ENCODE measurements at places on chromosomes 11 and 22. TPM values are rescaled to one million over a fixed set of nuclear protein-coding genes. Genes with fewer than 3 reads are reported as not detected.

The OR6T1 gene
- total RNA-seq = not detected

The FJX1 gene
- total RNA-seq = 0.88 TPM

DNA sequence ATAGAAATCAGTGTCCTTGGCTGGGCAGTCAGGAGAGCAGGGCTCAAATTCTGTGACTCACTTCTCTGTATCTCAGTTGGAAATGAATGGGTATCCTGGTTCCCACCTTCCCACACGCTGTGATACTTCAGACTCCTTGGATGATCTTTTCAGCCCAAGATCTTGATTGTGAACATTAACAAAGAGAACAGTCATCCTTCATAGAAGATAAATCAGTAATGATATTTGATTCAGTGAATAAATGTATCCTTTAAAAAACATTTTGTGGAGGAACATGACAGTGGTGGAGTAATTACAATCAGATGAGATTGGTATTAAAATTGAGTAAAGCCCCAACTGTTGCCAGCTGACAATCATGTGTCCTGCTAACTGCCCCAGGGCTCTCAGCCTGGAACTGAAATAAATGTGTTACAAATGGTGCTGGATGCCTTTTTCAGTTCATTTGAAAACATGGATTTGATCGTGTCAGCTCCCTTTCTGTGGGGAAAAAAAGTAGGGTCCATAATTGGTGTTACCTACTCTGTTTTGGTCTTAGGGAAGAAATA is 72.9 kb upstream of the OR5AN1 start:
- H3K27ac ChIP-seq = no peak overlapping the region
- H3K4me1 ChIP-seq = no peaks in the 10 kb centered on the region
- H3K27me3 ChIP-seq = peaks cover 19% of the 10 kb centered on the region

DNA sequence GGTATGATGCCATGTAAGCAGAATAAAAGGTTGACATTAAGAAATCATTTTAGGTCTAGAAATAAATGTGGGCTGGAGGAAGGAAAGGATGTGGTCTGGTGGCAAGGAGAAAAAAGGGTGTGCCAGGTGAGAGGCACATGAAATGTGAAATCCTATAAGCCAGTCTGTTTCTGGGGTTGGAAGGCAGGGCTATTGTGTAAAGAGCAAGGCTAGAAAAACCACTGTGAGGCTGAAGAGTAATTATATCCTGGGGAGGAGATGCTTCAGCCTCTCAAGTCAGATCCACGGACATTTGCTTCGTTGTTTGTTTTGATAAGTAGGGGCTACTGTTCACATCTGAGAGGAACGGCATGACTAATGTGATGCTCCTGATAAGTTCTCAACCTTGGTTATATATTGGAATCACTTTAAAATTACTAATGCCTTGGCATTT is 77.5 kb upstream of the CTSC start:
- H3K27ac ChIP-seq = peak overlapping the region; percentile 24
- DNase-seq = no peak
- H3K27me3 ChIP-seq = no peaks in the 10 kb centered on the region
- H3K4me3 ChIP-seq = no peak overlapping the region

GRCh38 chr11:104464691-104465090 is 300.7 kb upstream of the PDGFD start:
- no peaks in the 10 kb centered on the region for H3K4me1 ChIP-seq
- H3K36me3 ChIP-seq = no peaks in the 10 kb centered on the region
- no peak overlapping the region for H3K27ac ChIP-seq
- H3K4me3 ChIP-seq = no peak overlapping the region
- DNase-seq = no peak

DNA sequence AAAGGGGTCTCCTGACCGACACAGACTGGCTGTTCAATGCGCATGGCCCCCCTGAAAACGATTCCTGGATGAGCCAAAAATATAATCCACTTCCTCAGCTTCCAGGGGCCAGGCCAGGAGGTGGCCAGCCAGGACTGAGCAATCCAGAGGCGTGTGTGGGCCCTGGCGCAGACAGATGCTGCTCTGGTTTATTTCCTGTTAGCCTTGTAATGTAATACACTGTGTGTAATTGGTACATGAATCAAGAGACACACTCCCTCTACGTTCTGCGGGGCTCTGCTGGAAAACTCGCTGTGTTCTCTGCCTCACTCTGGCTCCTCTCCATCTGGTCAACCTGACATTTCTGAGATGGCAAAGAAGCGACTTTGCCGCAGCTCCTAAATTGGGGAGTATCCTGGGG is 26.3 kb upstream of the ISX start:
- H3K36me3 ChIP-seq = no peaks in the 10 kb centered on the region
- DNase-seq = no peak
- H3K4me1 ChIP-seq = no peaks in the 10 kb centered on the region
- H3K27ac ChIP-seq = no peak overlapping the region

DNA sequence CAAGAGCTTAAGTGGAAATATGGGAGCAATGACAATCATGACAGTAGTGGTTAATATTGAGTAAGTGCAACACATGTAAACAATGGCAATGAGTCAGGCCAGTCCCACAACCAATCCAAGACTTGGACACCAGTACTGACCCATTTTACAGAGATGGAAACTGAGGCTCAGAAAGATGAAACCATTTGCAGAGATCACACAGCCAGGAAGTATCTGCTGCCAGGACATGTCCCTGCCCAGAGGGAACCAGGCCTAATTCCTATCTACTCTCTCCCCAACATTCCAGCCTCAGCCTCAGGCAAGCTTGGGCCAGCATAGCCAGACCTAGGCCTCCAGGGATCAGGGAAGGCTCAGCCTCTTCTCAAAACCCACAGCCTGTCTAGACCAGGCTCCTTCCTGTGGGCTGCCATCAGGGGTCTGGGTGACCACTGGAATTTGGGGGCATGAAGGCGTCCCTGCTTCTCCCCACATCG is 395.1 kb downstream of the MN1 start:
- H3K4me3 ChIP-seq = no peak overlapping the region
- H3K27ac ChIP-seq = no peak overlapping the region
- DNase-seq = no peak
- H3K27me3 ChIP-seq = peaks cover 55% of the 10 kb centered on the region
- no peaks in the 10 kb centered on the region for H3K36me3 ChIP-seq
- H3K4me1 ChIP-seq = no peaks in the 10 kb centered on the region

Data from left ventricle myocardium inferior (tissue), 1 donor.